RCC 7860 (cell line): ENCODE measurements at places on chromosomes 2 and 18.

GRCh38 chr2:38601463-38602135, 1.1 kb downstream of the HNRNPLL start:
- DNase-seq, result no peak

GRCh38 chr2:164694275-164694695, 73.0 kb upstream of the GRB14 start:
- DNase-seq, result no peak

DNA sequence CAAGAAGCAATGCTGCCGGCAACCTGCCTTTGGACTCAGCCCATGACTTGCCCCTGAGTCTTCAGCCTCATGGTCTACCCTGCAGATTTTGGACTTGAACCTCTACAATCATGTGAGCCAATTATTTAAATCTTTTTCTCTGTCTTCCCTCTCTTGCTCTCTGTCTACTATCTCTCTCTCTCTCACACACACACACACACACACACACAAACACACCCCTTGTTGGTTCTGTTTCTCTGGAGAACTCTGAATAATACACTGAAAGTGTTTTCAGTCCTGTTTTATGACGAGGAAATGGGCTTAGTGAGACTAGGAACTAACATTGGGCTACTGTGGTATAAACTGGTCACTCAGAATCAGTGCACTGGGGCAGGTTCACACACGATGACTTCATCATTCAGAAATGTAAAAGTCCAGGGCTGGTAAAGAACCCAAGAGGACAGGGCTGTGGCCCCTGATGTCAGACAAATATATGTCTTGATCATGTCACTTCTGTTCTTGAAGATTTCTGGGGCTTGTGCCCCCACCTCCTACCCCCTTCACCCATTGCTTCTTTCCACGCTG, 266.1 kb upstream of the SIX2 start:
- peak; percentile 80 for DNase-seq

DNA sequence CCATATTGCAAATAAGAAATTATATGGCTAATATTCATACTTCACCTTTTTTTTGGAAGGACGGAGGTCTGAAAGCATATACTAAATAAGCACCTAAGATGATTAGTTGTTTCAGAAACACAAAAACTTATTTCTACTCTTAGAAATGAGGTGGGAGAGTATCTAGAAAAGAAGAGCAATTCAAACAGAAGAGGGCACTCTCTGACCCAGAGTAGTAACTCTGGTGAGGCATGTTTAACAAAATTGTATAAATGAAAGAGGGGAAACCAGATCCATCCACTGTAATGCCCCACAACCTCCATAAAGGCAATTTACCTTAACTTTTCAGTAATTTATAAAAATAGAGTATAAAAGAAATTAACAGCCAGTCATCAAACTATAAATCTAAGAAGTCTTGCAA, 669.6 kb upstream of the VRK2 start:
- no peak for DNase-seq

GRCh38 chr18:27178424-27178823, 6.7 kb downstream of the CHST9 start:
- no peak for DNase-seq

DNA sequence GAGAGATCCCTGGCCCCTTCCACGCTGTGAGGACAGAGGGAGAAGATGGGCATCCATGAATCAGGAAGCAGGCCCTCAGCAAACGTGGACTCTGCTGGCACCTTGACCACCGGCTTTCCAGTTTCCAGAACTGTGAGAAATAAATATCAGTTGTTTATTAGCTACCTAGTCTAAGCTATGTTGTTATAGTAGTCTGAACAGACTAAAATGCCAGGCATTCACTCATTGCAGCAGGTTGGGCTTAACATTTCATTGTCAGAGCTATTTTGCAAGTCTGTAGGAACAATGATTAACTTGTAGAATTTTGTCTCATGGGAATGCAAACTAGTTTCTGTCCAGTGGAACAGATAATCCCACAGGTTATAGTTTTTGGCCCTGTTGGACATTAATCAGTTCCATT, 24.8 kb upstream of the TBC1D8 start:
- DNase-seq, result peak; percentile 58
